Tibial artery (tissue), 4 donors: ENCODE measurements at places on chromosomes 5 and 9.
A peak's percentile ranks its signal among the peaks of the same experiment; 100 is the strongest.

GRCh38 chr9:114588210-114588609, 641 bp downstream of the ATP6V1G1 start:
- DNase-seq: no peak
- no peaks in the 10 kb centered on the region for H3K27me3 ChIP-seq
- H3K27ac ChIP-seq: peak overlapping the region; percentile 92

DNA sequence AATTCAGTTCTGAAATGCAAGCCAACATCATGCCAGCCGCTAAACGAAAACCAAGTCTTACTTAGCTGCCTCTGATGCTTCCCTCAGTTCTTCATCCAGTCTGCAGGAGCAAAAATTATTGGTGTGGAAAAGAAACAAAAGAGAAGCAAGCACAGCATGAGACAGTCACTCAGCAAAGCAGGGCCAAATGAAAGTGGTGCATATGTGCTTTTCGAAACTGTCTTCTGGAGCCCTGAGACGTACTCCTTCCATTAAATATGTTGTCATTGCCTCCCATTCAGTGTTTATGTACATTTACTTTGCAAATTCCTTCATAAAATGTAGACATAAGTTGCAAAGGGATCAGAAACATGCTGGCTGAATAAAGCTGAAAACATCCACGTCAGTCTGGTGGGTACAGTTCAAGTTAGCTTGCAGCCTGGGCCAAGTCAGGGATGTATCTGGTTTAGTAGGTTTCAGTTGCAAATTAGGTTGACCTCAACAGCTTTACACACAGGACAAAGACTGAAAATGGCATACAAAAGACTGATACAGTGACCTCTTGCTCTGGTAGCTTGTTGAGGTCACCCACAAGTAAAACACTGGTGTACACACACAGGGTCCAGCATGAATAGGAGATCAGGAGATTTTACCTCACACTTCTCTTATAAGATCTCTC, 139.7 kb upstream of the PCA3 start:
- no peak for DNase-seq
- H3K27me3 ChIP-seq: no peaks in the 10 kb centered on the region
- H3K4me3 ChIP-seq: no peak overlapping the region
- H3K4me1 ChIP-seq: peaks cover 15% of the 10 kb centered on the region

- H3K4me3 ChIP-seq: no peak overlapping the region
- H3K27ac ChIP-seq: no peak overlapping the region
- no peak for DNase-seq
- H3K4me1 ChIP-seq: peaks cover 19% of the 10 kb centered on the region
- no peaks in the 10 kb centered on the region for H3K36me3 ChIP-seq
Measured at GRCh38 chr9:135073741-135074305, 13.6 kb upstream of the OLFM1 start.

- peaks cover 19% of the 10 kb centered on the region for H3K4me1 ChIP-seq
Measured at GRCh38 chr5:109992264-109992915, 302.7 kb downstream of the MAN2A1 start.

DNA sequence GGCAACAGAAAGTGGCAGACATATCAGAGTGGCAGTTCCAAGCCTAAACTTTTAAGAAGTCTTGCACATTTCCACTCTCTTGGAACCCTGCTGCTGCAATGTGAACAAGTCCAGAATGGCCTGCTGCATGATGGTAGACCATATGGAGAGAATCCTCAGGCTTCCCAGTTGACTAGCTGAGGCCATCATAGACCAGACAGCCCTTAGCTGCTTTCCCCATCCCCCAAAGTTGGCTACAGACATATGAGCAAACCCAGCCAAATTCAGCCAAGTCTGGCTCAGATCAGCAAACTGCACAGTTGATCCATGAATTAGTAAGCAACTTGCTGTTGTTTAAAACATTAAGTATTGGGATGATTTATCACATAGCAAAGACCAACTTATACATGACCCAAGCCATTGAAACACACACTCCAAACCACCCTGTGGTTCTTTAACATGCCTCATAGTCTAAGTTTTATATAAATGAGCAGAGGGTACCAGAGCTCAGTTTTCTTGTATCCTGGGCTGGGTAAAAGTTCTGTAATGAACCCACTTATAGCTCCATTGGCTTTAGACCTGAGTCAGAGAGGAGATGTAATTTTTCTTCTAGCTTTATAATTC, 19.9 kb downstream of the PPP3R2 start:
- no peaks in the 10 kb centered on the region for H3K27me3 ChIP-seq
- no peaks in the 10 kb centered on the region for H3K4me1 ChIP-seq
- H3K27ac ChIP-seq: no peak overlapping the region
- peaks cover 5% of the 10 kb centered on the region for H3K36me3 ChIP-seq
- DNase-seq: no peak

- peaks cover 5% of the 10 kb centered on the region for H3K36me3 ChIP-seq
- no peak overlapping the region for H3K27ac ChIP-seq
- no peak for DNase-seq
Measured at GRCh38 chr9:95845751-95846150, 29.7 kb upstream of the ERCC6L2 start.

DNA sequence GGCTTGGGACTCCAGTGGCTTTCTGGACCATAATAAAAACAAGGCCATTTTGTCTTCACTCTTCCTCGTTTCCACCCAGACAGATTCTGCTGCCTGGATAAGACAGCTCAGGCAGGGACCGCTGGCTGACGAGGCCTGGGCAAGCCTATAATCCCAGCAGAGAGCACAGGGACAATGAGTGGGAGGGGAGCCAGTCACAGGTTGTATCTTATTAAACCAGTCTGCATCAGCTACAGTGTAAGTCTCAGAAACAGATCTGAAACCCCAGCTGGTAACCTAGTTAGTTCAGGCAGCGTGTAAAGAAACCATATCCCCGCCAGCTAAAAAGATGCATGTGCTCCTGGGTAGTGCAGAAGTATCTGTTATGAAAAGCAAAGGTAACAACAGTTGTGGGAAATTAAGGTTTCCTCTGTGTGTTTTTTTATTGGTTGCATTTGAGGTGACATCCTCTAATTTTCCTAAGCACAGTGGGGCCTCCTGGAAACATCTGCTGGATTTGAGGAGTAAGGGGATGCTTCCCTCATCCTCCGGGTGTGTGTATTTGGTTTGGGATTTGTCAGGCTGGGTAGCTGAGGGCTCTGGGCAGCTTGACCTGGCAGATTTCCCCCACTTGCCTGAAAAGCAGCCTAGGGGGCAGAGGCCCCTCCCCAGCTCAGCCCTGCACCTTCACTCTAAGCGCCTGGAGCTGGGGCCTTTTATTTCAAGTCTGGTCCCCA, 15.2 kb upstream of the TAL2 start:
- no peak for DNase-seq
- no peaks in the 10 kb centered on the region for H3K4me1 ChIP-seq
- peaks cover 1% of the 10 kb centered on the region for H3K36me3 ChIP-seq
- H3K27ac ChIP-seq: no peak overlapping the region

DNA sequence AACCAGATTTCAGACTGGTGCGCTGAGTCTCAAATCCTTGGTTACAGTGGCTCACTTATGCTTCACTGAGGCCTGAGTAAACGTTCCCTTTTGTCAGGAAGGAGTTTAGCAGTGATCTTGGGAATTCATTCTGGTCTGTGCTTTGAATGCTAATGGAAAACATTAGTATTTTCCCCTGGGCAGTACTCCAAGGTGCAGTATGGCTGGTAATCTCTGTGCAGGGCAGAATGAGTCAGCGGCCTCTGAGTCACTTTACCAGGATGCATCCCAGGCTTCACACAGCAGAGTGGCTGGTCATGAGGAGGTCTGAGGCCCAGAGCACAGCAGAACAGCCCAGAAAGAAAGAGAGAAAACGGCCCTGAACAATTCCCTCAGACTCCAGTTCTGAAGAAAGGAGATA, 54.0 kb downstream of the PCA3 start:
- H3K4me1 ChIP-seq: no peaks in the 10 kb centered on the region
- H3K27me3 ChIP-seq: no peaks in the 10 kb centered on the region
- peaks cover 5% of the 10 kb centered on the region for H3K36me3 ChIP-seq
- peak overlapping the region; percentile 66 for H3K27ac ChIP-seq
- no peak overlapping the region for H3K4me3 ChIP-seq

DNA sequence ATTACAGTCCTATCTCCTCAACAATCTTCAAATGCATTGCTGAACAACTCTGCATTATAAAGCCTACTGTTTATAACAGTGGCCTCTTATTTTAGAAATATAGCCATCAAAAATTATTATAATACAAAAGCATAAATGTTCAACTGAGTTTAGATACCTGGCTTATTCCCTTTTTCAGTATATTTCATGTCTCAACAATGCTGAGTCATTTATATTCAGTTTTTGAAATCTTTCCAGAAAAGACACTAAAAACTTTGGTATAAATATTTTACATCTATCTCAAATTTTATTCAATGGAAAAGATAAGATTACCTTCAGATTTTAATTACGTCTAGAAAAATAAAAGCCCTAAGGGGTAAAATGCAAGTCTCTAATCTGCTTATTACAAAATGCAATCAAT, 37.9 kb downstream of the LURAP1L start:
- no peaks in the 10 kb centered on the region for H3K27me3 ChIP-seq
- peaks cover 30% of the 10 kb centered on the region for H3K4me1 ChIP-seq
- H3K4me3 ChIP-seq: no peak overlapping the region
- no peaks in the 10 kb centered on the region for H3K36me3 ChIP-seq
- peak overlapping the region; percentile 33 for H3K27ac ChIP-seq
- no peak for DNase-seq

- no peak overlapping the region for H3K27ac ChIP-seq
- H3K36me3 ChIP-seq: no peaks in the 10 kb centered on the region
- H3K4me1 ChIP-seq: peaks cover 23% of the 10 kb centered on the region
- no peak overlapping the region for H3K4me3 ChIP-seq
- no peak for DNase-seq
- H3K27me3 ChIP-seq: no peaks in the 10 kb centered on the region
Measured at GRCh38 chr5:145980259-145980658, 43.9 kb downstream of the SH3RF2 start.

DNA sequence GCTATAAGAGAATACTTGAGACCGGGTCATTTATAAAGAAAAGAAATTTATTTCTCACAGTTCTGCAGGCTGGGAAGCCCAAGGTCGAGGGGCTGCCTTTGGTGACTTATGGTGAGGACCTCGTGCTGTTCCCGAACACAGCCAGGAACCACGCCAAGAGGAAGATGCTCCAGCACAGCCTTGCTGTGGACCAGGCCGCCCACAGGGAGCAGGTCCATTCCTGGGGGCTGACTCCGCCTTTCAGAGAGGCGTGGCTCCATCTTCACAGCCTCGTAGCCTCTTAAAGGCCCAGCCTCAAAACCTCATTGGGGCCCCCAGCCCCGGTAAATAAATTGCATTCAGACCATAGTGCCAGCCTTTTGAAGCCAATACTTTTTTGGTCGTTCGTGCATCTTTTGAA, 93.5 kb upstream of the CACNA1B start:
- no peak overlapping the region for H3K4me3 ChIP-seq
- peaks cover 36% of the 10 kb centered on the region for H3K36me3 ChIP-seq
- no peaks in the 10 kb centered on the region for H3K27me3 ChIP-seq
- H3K27ac ChIP-seq: no peak overlapping the region
- H3K4me1 ChIP-seq: no peaks in the 10 kb centered on the region

DNA sequence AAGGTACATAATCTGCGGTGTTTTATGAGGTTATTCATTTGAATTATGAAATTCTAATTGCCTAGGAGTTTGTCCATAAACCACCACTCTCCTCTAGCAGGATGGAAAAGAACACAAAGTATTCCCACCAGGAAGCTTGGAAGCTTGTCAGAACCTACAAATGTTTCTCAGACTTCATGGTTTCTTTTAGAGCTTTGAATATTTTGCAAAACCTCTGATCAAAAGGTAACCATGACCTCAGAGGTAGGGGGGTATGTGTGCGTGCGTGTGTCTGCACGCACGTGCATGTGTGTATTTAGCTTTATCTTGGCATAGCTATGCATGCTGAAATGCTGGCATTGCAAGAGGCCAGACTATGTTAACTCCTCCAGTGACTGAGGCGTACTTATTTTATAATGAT, 847.0 kb downstream of the TLE1 start:
- H3K36me3 ChIP-seq: no peaks in the 10 kb centered on the region
- no peak overlapping the region for H3K4me3 ChIP-seq
- no peak for DNase-seq
- H3K4me1 ChIP-seq: no peaks in the 10 kb centered on the region

- H3K27ac ChIP-seq: no peak overlapping the region
- no peak for DNase-seq
- H3K36me3 ChIP-seq: no peaks in the 10 kb centered on the region
- H3K27me3 ChIP-seq: no peaks in the 10 kb centered on the region
- H3K4me3 ChIP-seq: no peak overlapping the region
Measured at GRCh38 chr5:31107091-31107518, 86.4 kb upstream of the CDH6 start.

DNA sequence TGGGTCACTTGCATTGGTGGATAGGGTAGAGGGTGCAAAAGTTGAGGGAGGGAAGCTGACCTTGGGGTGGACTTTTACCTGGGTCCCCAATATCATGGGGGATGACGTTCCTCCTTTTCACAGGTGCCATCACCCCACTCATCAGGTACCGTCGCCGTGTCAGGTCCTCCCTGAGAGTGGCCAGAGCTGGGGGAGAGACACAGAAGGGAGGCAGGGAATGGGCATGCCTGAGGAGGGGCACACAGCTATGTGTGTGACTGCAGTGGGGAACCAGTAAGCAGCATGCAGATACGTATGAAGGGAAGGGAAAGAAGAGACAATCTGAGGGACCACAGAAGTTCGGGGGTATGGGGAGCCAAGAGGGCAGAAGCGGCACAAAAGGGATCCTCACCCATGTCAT, 6.5 kb downstream of the CREB3 start:
- no peak overlapping the region for H3K4me3 ChIP-seq
- H3K4me1 ChIP-seq: peaks cover 19% of the 10 kb centered on the region
- H3K27me3 ChIP-seq: no peaks in the 10 kb centered on the region
- no peak for DNase-seq
- H3K36me3 ChIP-seq: peaks cover 95% of the 10 kb centered on the region
- H3K27ac ChIP-seq: no peak overlapping the region

GRCh38 chr5:135218790-135219568, 180.1 kb downstream of the MACROH2A1 start:
- no peaks in the 10 kb centered on the region for H3K27me3 ChIP-seq
- no peak overlapping the region for H3K4me3 ChIP-seq
- DNase-seq: no peak
- H3K36me3 ChIP-seq: no peaks in the 10 kb centered on the region
- H3K27ac ChIP-seq: no peak overlapping the region

DNA sequence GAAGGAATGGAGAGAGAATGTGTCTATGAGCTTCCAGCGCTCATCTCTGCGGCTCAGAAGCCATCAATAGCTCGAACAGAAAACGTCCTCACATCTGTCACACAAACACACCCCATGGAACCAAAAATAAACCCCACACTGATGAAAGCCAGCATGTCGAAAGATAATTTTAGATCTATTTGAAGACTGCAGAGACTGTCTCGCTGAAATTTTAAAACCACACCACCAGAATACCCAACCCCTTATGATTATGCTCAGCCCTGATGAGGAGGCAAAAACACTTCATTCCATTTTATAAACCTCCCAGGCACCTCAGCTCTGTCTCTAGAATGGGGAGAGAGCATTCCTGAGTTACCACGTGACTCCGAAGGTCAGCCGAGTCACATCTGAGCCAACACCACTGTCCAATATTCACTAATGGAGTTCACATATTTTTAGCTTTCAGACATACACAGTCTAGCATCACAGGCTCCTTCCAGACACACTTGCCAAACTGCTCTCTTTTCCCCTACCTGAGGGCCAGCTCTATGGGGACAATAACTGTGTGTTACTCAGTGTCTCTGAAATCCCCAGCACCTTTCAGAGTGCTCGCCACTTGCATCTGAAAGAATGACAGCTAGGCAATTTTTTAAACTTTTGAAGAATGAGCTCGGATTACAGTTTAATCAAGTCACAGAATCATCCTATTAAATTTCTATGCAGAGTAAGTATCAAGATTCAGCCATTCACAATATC, 63.2 kb downstream of the SERINC5 start:
- DNase-seq: no peak
- H3K27ac ChIP-seq: peak overlapping the region; percentile 11
- no peak overlapping the region for H3K4me3 ChIP-seq
- H3K4me1 ChIP-seq: peaks cover 30% of the 10 kb centered on the region
- no peaks in the 10 kb centered on the region for H3K36me3 ChIP-seq
